HCT116 (cell line): ENCODE measurements at places on chromosomes 2 and 18. TPM values are rescaled to one million over a fixed set of nuclear protein-coding genes. Genes with fewer than 3 reads are reported as not detected.
A peak's percentile ranks its signal among the peaks of the same experiment; 100 is the strongest.

DNA sequence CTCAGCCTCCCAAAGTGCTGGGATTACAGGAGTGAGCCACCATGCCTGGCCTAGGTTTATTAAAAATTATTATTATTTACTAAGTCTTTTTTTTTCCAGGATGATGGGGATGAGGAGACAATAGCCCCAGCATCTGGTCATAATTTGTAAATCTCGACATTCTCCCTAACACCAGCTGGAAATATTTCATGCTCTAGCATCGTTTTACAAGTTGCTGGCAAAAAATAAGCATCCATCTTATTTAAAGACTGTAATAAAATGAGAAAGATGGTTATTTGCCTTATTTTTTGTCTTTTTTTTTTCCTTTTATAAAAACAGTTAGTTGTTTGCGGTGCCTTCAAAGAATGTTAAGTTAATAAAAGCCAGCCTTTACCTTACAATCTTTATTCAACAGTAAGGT, 56.7 kb downstream of the SF3B1 start:
- DNase-seq, result no peak

DNA sequence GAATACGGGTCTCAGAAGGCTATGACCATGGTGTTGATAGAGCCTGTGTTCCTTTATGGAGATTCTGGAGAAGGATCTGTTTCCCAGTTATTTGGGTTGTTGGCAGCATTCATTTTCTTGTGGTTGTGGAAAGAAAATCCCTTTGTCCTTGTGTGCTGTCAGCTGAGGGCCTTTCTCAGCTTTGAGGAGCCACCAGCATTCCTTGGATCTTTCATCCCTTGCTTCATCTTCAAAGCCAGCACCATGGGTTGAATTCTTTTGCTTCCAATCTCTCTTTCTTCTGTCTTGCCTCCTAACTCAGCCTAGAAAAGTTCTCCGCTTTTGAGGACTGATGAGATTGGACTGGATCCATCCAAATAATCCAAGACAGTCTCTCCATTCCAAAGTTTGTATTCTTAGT, 103.2 kb upstream of the MMADHC start:
- no peak for DNase-seq

DNA sequence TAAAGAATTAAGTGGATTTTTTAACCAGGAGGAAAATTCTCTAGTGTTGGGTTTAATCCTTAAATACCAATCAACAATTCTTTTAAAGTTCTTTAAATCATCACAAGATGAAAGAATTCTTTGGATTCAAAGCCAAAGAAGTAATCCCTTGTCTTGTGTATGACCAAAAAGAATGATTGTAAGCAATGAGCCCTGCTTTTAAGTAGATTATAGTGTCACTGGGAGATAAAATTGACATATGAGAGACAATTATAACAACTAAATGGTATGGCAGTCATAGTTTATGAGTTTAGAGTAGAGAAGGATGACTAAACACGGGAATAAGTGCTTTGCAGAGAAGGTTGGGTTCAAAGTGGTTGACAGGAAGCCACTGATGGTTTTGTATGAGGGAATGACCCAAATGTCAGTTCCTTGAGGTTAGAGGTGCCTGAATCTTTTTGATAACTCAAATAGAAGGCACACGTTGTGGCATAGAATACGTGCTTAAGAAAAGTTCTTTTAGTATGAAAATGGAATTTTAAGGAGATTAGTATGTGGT, 199.6 kb upstream of the TCF4 start:
- no peak for DNase-seq

GRCh38 chr2:30306522-30306921, 75.2 kb downstream of the LBH start:
- DNase-seq, result no peak

DNA sequence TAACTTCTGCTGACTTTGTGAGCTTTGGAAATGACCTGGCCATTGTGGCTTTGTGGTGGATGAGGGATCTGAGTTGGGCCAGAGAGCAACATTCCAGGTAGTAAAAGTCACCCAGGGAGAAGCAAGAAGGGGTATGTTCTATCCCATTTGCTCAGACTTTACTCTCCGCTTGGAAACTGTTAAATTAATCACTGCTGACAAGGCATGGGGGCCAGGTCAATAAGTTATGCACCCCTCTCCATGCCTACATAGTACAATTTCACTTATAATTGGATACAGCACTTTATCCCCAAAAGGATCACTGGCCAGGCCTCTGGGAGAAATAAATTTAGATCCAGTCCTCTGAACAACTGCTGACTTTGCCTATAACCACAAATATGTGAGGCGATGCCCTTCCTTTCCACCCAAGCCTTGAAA, 92.1 kb downstream of the RPRM start:
- no peak for DNase-seq

The LRRC30 gene
- not detected for total RNA-seq

The RAD51AP2 gene
- total RNA-seq, result 0.10 TPM

DNA sequence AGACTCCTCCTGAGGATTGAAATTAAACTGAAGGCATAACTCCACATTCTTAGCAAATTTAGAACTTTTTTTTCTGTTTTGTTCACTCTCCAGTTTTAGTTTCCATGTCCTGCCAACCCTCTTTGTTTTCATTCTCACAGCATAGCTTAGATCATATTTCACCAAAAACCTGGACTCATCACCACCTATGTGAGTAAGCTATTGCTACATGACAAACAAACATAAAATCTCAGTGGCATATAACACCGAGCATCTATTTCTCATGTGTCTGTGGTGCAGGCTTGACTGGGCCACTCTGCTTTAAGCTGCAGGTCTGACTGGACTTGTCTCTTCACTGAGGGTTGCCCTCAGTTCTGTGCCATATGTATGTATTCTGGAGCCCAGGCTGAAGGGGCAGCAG, 385.2 kb downstream of the ARHGAP15 start:
- no peak for DNase-seq

- no peak for DNase-seq
Observed at GRCh38 chr2:23767876-23768621, 158.9 kb downstream of the ATAD2B start.

DNA sequence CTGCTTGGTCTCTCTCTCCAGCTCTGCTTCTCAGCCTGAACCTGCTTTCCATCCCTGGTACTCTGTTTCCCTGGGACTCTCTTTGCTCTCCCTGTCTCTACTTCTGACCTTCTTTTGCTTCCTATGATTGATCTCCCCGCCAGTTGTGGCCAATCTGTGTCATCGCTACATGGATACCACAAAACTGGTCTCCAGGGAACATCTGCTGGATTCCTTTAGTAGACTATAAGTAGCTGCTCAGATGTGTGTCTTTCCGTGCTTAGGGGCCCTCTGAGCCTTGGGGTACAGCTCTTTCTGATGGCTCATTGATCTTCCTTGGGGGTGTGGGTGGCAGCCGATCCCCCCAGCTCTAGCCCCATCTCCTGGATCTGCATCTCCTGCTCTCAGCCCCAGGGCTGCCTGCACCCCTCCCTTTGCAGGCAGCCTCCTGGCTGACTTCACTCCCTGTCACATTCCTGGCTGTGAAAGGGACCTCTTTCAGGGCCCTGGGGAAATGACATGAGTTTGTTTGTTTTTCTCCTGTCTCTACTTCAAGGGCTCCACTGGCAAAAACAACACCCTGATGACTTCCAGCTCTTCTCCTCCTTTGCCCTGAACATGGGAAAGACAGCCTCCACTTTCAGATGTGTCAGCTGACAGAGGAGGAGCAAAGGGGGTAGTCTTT, 333.7 kb downstream of the CYP26B1 start:
- DNase-seq, result no peak

The UBE2F gene
- total RNA-seq, result 32.8 TPM

DNA sequence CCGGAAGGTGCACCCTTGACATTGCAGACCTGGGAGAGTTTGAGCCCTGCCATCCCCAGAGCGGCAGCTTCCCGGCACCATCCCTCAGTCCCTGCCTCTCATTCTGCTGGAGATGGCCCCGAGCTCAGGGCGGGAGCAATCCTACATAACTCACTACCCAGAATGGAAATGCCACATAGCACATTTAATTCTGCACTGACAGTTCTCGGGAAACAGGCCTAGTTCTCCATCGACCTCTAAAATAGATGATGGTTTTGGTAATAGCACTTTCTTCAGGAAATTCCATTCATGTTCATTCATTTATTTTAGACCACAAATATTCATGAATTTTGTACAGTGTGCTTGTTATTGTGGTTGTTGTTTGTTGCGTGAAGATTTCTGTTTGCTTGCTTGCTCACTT, 92.9 kb upstream of the SLC14A2 start:
- DNase-seq, result no peak

DNA sequence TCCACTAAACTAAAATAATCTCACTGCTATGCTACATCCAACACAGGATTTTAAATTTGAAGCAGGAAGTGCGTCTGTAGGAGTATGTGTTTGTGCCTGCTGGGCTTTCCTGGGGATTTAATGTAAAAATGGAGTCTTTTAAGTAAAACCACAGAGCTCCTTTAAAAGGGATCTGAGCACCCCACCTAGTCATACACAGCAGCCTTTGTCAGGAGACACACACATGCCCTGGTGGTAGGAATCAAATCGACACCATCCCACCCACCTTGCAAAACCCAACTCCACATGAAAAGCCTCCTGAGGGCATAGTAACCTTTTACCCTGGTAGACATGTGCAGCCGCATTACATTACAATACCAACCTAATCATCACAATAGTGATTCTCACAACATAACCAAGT, 29.1 kb downstream of the UXS1 start:
- no peak for DNase-seq

- DNase-seq, result no peak
Observed at GRCh38 chr18:25710981-25711380, 359.0 kb upstream of the ZNF521 start.

- DNase-seq, result no peak
Observed at GRCh38 chr18:54772056-54772455, 56.2 kb upstream of the RAB27B start.

DNA sequence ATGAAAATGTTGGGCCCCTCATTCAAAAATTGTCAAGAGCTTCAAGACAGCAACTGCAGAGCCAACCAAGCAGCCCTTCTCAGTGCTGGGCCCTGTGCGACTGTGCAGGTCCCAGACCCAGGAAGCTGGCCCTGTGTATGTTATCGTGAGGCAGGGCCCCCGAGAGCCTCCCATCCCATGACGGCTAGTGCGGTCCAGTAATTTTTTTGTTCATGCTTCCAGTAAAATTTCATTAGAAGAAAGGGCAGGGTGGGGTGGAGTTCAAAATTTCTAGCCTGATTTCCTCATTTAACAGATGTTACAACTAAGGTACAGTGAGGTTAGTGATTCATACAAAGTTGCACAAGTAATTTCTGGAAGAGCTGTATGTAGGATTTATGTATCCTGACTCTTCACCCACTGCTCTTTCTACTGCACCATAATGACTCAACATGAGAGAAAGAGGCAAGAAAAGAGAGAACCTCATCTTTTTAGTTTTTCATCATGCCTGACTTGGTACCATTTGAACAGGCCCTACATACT, 105.5 kb downstream of the ZEB2 start:
- DNase-seq, result no peak

GRCh38 chr2:122166820-122167219, 411.4 kb downstream of the TSN start:
- no peak for DNase-seq

DNA sequence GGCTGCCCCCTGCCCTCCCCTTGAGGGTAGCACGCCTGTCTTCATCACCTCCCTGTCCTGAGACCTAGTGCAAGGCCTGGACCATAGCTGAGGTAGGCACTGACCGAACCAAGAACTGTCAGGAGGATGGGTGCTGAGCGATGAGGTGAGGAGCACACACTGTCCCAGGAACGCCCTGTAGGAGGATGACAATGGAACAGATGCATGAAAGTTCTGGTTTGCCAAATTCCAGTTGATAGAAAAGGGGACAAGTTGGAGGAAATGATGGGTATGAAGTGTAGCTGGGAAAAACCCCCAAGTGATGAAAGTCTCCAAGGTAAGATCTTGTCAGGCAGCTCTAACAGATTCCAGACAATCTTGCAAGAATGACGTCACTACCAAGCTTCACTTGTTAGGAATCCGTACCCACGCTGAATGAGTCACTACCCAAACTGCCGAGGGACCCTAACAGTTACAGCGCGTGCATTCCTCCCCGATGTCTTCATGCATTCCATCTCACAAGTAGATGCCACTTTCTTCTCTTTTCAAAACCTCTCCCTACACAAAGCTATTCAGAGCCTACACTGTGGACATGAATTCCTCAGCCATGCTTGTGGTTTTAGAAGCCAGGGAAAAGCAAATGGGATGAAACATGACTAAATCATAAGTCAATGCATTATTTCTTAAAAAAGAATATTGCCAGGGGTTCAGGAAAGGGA, 27.6 kb downstream of the MRPL33 start:
- DNase-seq, result peak; percentile 89

- DNase-seq, result no peak
Observed at GRCh38 chr2:109217362-109218086, 88.5 kb downstream of the SH3RF3 start.

- no peak for DNase-seq
Observed at GRCh38 chr2:446963-447530, 159.2 kb upstream of the ALKAL2 start.

- no peak for DNase-seq
Observed at GRCh38 chr2:24075259-24075658, 867 bp downstream of the SF3B6 start.

DNA sequence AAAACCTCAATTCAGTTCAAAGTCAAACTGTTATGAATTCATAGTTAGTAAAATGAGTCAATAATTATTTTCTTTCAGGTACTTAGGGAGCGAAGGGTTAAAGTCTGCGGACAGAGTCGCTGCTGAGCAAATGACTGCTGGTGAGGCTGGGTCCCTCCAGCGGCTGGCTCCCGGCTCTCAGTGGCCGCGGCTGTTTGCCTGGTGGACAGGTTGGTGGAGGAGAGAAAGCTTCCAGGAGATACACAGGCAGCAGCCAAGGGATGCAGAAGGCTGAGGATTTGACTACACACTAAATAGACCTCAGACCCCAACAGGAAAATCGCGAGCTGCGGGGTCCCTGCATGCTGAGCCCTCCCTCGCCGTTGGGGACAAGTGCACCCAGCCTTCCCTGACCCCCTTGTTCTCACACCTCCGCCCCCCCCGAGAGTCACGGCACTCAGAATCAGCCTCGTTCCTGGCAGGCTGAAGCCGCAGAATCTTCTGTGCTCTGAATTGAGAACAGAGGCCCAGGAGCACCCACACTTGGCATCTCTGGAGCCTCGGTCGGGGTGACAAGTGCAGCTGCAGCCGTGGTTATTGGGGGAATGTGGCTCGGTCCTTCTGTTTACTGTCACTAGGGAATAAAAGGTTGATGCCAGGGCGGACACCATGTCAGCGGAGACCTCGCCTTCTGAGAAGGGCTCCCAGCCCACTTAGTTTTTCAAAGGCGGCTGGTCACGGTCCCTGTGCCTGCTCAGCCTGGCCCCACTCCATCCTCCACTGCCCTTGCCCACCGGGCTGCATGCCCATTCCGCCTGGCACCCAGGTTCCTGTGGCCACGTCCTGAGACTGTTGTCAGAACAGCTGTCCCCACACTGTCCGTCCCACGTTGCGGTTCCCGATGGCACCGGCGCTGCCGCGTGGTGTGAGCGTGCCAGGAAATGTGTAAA, 74.0 kb downstream of the SLC66A2 start:
- DNase-seq, result no peak

The NAT8 gene
- total RNA-seq, result not detected

DNA sequence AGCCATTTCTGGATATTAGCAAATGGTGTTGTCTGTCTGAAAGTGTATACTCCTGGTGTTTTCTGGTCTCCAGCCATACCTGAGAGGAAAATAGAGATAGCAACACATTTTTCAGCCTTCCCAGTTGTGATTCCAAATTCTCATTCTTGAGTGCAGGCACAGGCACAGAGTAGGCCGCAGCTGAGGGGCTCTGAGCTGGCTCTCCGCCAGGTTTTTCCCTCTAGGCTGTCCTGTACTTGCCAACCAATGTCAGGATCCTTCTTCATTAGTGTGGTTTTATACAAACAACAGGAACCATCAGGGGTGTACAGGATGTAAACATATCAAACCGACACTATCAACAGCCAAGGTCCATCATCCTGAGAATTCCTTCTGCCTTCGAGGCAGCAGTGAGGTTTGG, 1733.6 kb upstream of the CELF4 start:
- no peak for DNase-seq

- no peak for DNase-seq
Observed at GRCh38 chr2:53989210-53989862, 18.5 kb upstream of the PSME4 start.
